IMR-90 (cell line): ENCODE measurements at places on chromosomes 3 and 15.

DNA sequence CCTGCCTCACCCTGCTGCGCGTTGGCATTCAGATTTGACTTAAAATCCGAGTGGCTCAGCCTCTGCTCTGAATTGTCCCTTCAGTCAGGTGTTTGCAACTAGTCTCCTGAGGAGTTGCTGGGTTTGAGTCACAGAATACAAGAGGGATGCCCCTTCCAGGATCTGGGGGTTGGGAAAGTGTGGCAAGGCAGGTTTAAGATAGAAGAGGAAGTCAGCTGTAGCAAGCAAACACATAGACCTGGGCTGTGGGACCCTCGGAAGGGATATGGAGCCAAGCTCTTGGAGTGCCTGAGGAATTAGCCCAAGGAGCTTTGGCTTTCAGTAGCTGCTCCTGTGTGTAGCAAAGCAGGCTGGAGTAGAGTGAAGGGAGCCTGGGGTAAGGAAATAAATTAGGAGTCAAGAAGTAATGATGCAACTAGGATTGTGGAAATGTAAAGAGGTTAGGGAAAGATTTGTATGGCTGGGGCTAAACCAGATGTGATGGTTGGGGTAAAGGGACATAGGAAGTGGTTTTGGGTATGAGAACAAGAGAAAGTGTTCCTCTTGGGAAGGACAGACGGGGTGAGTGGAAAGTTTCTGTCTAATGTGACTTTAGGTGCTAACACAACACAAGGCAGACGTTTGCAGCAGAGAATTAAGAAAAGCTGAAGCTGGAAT is 41.2 kb downstream of the RAB7A start:
- no peak overlapping the region for H3K27ac ChIP-seq
- H3K4me1 ChIP-seq = peaks cover 12% of the 10 kb centered on the region
- peaks cover 5% of the 10 kb centered on the region; the same call in 1 of the 2 replicates for H3K36me3 ChIP-seq
- no peaks in the 10 kb centered on the region for H3K27me3 ChIP-seq
- DNase-seq = no peak
- H3K4me3 ChIP-seq = no peak overlapping the region

- H3K27ac ChIP-seq = no peak overlapping the region
- H3K36me3 ChIP-seq = peaks cover 3% of the 10 kb centered on the region
- peaks cover 11% of the 10 kb centered on the region for H3K4me1 ChIP-seq
These were observed 23.5 kb downstream of the LIMD1 start for GRCh38 chr3:45618081-45618509.

DNA sequence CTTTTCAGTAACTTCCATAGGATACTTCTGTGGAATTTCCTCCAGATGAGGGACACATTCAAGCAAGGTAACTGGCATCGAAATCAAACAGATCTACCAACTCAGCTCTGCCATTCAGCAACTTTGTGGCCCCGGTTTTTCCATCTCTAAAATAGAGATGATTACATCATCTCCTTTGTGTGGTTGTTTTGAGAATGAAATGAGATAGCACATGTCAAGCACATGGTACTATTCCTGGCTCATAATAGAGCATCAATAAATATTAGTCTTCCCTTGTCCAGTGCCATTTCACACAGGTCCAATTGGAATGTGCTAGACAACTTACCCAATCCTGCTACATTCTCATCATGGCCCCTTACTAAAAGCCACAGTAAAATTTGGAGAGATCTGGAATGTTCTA is 24.2 kb upstream of the TM4SF4 start:
- H3K36me3 ChIP-seq = no peaks in the 10 kb centered on the region
- peaks cover 12% of the 10 kb centered on the region for H3K4me1 ChIP-seq
- no peak overlapping the region for H3K4me3 ChIP-seq
- no peak overlapping the region for H3K27ac ChIP-seq
- no peaks in the 10 kb centered on the region for H3K27me3 ChIP-seq

- no peaks in the 10 kb centered on the region for H3K36me3 ChIP-seq
- DNase-seq = peak; percentile 64
- no peak overlapping the region for H3K4me3 ChIP-seq
- H3K4me1 ChIP-seq = no peaks in the 10 kb centered on the region
- peaks cover 23% of the 10 kb centered on the region for H3K27me3 ChIP-seq
- no peak overlapping the region for H3K27ac ChIP-seq
These were observed 24.9 kb upstream of the SIAH2 start for GRCh38 chr3:150787741-150788370.

DNA sequence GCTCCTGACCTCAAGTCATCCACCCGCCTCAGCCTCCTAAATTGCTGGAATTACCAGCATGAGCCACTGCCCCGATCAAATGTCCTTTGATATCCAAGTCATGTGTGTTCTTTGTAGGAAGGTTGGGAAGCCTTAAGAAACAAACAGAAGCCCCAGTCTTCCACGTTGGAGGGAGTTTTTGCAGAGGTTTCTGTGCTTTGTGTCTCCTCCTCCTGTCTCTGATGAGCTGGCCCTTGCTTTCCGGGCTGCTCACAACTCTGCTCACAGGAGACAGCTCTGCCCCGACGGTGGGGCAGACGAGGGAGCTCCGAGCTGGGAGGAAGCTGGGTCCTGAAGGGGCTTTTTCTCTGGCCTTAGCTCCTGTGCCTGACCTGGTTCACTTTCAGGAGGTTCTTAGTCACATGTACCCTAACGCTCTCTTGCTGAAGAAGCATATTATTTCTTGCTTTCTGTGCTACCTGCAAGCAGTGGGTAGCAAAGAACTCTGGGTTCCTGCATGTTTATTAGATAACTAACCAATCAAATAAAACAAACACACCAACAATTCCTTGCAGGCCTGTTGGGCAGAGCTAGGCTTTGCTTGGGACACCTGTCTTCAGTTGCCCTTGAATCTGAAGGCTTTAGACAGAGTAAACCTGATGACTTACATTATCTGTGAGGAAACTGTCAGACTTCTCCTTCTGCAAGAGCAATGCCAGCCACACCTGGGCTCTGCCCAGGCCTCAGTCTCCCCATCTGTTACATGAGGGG is 52.6 kb upstream of the SMAD6 start:
- H3K4me1 ChIP-seq = peaks cover 10% of the 10 kb centered on the region
- DNase-seq = no peak
- H3K27me3 ChIP-seq = peaks cover 7% of the 10 kb centered on the region; the same call in 1 of the 2 replicates

- DNase-seq = peak; percentile 44
- no peaks in the 10 kb centered on the region for H3K27me3 ChIP-seq
- no peaks in the 10 kb centered on the region for H3K36me3 ChIP-seq
- peaks cover 2% of the 10 kb centered on the region for H3K4me1 ChIP-seq
- no peak overlapping the region for H3K27ac ChIP-seq
- H3K4me3 ChIP-seq = no peak overlapping the region
These were observed 173.2 kb upstream of the PRICKLE2 start for GRCh38 chr3:64398476-64398875.

DNA sequence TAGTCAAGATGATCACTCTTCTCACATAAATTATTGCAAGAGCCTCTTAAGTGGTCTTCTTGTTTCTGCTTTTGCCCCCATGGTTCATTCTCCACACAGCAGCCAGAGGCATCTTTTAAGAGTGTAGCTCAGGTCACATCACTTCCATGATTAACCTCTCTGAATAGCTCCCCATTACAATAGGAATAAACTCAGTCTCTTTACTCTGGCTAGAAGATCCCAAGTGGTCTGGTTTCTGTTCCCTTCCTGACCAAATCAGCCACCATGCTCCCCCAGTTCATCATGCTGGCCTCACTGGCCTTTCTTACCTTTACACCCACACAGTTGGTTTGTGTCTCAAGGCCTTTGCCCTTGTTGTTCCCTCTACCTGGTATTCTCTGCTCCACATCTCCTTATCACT is 8.2 kb downstream of the HHATL start:
- no peaks in the 10 kb centered on the region for H3K36me3 ChIP-seq
- no peak overlapping the region for H3K27ac ChIP-seq
- no peak for DNase-seq
- H3K27me3 ChIP-seq = peaks cover 73% of the 10 kb centered on the region
- no peaks in the 10 kb centered on the region for H3K4me1 ChIP-seq

DNA sequence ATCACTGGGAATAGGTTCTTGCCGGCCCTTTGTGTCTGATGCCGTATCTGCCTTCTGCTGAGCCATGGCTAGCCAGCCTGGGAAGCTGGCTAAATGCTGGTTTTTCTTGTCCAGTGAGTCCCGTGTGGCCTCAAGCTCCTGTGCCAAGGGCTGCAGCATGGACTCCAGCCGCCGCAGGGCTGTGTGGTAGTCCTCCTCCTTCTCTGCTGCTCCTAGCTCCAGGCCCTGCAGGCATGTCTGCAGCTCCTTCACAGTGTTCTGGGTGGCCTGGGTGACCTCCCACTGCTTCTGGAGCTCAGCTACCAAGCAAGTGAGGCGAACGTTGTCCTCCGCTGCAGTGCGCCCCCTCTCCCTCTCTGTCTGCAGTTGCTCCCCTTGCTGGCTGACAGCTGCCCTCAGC is 24.9 kb downstream of the CXCR6 start:
- H3K4me1 ChIP-seq = peaks cover 9% of the 10 kb centered on the region
- peaks cover 52% of the 10 kb centered on the region for H3K36me3 ChIP-seq
- no peaks in the 10 kb centered on the region for H3K27me3 ChIP-seq
- H3K4me3 ChIP-seq = no peak overlapping the region
- H3K27ac ChIP-seq = no peak overlapping the region

GRCh38 chr15:34109797-34110663 is 8.1 kb downstream of the PGBD4 start:
- DNase-seq = peak; percentile 60
- H3K27me3 ChIP-seq = no peaks in the 10 kb centered on the region
- H3K36me3 ChIP-seq = no peaks in the 10 kb centered on the region
- H3K27ac ChIP-seq = no peak overlapping the region

DNA sequence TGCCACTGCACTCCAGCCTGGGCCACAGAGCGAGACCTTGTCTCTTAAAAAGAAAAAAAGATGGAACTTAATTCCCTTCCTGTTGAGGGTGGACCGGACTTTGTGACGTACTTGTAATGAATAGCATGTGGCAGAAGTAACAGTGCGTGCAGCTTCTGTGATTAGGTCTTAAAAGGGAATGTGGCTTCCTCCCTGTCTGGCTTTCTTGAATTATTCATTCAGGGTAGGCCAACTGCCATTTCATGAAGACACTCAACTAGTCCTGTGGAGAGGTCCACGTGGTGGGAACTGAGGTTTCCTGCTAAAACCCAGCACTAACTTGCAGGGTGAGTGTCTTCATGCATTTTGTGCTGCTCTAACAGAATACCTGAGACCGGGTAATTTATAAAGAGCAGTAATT is 98.9 kb upstream of the PIAS1 start:
- no peaks in the 10 kb centered on the region for H3K36me3 ChIP-seq
- H3K27me3 ChIP-seq = peaks cover 11% of the 10 kb centered on the region
- no peak for DNase-seq
- H3K4me1 ChIP-seq = no peaks in the 10 kb centered on the region

DNA sequence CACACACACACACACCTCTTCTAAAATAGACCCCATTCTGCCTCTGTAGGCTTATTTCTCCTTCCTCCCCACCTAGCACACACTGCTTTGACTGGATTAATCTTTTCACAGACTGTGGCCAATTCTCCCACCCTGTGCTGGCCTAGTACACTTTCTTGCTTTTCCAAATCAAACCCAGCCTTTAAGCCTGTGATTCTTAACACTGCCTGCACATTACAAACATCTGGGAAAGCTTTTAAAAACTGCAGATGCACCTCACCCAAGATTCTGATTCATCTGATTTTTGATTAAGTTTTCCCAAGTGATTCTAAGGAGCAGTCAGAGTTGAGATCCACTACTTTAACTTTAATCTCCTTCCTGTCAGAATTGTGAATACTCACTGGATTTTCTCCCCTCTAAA is 12.8 kb downstream of the CSNK1G1 start:
- peaks cover 8% of the 10 kb centered on the region for H3K4me1 ChIP-seq
- H3K27me3 ChIP-seq = no peaks in the 10 kb centered on the region
- no peak overlapping the region for H3K4me3 ChIP-seq
- peaks cover 4% of the 10 kb centered on the region; the same call in 1 of the 2 replicates for H3K36me3 ChIP-seq

DNA sequence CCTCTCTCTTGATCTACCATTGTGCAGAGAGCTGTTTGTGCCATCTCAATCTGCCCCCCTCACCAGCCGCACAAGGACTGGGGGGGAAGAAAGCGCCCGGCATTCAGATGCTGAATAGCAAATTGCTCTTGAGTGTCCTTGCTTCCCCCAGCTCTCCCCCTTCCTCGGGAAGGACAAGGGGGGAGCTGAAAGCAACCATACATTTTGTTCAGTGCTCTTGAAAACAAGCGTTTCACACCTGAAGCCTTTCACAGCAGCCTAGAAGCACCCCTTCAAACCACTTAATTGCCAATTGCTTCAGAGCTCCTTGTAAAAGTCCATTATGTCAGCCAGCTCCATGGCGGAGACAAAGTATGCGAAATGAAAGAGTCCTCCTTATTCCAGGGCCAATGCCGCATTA is 540.1 kb downstream of the NR2F2 start:
- no peak for DNase-seq
- no peaks in the 10 kb centered on the region for H3K36me3 ChIP-seq
- H3K4me1 ChIP-seq = no peaks in the 10 kb centered on the region
- H3K27ac ChIP-seq = no peak overlapping the region

DNA sequence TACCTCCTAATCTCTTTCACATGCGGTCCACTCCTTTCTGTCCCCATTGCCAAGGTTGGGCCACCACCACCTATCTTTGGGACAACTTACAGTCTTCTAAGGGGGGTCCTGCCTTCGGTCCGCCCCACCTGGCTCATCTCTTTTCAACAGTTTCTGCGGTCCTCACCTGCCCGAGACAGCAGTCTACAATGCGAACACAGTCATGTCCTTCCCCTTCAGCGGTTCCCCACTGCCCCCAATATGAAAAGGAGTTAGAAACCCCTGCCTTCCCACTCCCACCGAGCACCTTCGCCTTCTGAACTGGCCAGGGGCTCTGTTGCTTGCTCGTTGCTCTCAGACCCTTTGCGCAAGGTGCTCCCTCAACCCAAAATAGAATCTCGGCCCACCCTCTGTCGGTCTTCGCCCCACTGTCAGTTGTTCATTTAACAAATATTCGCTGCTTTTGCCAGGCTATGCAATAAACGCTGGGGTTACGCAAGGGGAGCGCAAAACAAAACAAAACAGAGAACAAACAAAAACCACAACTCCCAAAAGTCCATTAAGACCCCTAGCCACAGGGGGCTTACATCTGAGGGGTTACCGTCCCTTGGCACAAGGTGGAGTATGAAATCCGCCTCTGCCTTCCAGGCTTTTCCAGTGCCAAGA is 611 bp upstream of the FANCI start:
- H3K36me3 ChIP-seq = no peaks in the 10 kb centered on the region
- H3K27ac ChIP-seq = peak overlapping the region; percentile 46
- DNase-seq = peak; percentile 10
- H3K4me1 ChIP-seq = peaks cover 3% of the 10 kb centered on the region
